ENCODE measurements at places on chromosomes 11 and 22.

GRCh38 chr11:83676056-83676601, 390.0 kb upstream of the CCDC90B start:
- no peak for DNase-seq

- no peak for DNase-seq
These were observed at the start of gene ST14 for GRCh38 chr11:130159657-130160497. TSS of gene ST14 (plus strand) at chr11:130159782. CDS start at chr11:130159980, 198 bp downstream.

- DNase-seq, result no peak
These were observed 30.5 kb downstream of the NFAM1 start for GRCh38 chr22:42401535-42402334.

DNA sequence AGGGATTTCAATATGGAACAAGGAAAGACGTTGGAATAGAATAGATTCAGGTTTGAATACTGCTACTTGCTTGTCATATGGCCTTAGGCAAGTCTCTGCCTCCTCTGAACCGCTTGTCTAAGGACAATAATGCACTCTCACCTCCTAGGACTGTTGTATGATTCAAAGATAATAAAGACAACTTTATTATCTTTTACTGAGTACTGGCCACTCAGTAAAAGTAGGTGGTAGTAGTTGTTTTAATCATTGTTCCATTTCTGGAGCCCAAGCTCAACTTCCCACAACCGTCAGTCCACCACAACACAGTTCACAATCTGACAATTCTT, 134.2 kb downstream of the ME3 start:
- DNase-seq, result no peak

GRCh38 chr22:26431261-26431995, 2.4 kb downstream of the ASPHD2 start:
- DNase-seq, result no peak

All from NCI-H2081 treated with DMSO at 0.1 percent for 48 hours (cell line).